ENCODE measurements at places on chromosomes 1 and 21.

- no peak for DNase-seq
Measured at GRCh38 chr1:15573477-15573876, 11.4 kb downstream of the AGMAT start.

DNA sequence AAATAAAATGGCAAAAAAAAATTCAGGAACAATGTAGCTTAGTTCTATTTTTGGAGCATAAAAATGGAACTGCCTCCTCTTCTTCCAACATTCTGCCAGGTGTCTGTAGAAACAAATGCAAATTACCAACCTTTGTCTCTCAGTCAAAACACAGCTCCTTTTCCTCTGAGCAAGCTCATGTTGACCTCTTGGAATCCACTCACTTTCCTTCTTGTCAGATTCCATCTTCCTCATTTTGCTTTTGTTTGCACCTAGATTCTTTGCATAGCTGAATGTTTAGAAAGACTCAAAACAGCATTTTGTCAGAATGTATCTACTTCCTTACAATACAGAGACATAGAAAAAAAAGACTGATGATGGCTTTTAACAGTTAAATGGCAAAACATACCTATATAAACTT lies 178.2 kb downstream of the ADGRL2 start:
- no peak for DNase-seq

DNA sequence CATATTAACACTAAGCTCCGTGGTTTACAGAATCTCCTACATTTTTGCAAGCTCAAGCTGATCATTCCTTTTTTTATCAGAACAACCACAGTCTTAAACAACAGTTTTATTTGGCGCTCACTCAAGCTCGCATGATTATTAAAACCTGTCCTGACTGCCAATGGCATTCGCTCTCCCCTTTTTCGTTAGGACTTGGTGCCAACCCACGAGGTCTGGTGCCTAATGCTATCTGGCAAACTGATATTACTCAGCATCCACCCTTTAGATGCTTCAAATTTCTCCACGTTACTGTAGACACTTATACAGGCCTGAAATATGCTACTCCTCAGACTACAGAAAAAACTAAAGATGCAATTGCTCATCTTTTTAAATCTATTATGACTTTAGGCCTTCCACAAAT lies 23.0 kb upstream of the ITLN1 start:
- DNase-seq = no peak

GRCh38 chr1:147539122-147539575 lies 2.2 kb upstream of the BCL9 start:
- peak; percentile 87 for DNase-seq

DNA sequence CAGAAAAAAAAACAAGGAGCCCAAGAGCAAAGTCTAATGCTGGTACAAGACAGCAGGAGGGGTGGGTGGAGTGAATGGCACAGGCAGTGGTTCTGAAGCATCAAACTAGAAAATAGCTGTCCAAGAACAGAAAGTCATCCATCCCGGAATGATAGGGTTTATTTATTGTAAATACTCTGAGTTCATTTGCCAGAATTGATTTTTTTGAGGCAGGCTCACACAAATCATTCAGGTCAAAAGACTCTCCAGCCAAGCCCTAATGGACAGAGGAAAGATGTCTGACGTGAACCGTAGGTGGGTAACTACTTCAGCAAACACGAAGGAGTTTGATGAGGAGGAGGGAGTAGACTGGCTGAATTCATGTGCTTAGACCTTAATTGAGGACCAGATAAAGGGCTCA lies 13.8 kb upstream of the DISP1 start:
- DNase-seq = no peak

DNA sequence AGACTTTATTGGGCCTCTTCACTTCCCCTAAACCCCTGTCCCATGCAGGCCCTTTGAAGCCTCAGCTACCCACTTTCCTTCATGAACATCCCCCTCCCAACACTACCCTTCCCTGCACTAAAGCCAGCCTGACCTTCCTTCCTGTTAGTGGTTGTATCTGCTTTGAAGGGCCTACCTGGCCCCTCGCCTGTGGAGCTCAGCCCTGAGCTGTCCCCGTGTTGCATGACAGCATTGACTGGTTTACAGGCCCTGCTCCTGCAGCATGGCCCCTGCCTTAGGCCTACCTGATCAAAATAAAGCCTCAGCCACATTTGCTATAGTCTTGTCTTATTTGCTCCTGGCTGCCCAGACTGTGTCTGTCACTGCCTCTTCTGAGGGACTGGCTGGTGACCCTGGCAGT lies 5.5 kb downstream of the GSTM4 start:
- DNase-seq = no peak

DNA sequence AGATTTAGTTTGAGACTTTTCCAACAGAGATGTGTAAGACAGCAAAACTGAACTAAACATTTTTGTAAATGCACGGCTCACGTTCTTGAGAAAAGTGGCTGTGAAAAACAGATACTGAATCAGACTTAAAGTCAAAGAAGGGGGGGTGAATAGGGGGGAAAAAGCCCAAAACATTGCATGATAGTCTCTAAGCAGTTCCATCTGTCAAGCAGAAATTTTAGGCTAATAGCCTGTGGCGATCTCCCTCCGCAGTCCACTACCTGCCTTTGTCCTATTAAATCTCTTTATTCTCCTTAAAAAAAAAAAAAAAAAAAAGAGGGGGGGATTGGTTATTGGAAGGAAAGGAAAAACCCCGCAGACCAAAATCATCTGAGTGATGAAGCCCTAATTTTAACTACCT lies 217.6 kb upstream of the NFIA start:
- no peak for DNase-seq

DNA sequence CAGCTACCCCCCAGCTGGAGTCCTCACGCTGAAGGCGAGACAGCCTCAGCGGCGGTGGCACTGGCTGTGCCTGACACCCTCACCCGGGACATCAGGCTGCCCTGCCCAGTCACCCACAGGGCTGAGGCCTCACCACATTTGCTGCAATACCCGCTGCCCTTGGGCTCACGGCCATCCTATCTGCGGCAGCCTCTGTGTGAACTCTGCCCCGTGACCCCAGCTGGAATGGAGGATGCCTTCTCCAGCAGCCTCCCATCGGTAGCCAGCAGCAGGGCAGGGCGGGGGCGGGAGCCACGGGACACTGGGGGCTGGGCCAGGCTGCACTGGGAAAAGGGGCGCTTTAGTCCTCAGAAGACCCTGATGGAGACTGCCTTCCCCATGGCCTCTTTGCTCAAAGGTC lies 112.4 kb upstream of the ZBTB40 start:
- DNase-seq = no peak

GRCh38 chr21:44712203-44713028 lies 1.0 kb upstream of the TSPEAR start:
- no peak for DNase-seq

DNA sequence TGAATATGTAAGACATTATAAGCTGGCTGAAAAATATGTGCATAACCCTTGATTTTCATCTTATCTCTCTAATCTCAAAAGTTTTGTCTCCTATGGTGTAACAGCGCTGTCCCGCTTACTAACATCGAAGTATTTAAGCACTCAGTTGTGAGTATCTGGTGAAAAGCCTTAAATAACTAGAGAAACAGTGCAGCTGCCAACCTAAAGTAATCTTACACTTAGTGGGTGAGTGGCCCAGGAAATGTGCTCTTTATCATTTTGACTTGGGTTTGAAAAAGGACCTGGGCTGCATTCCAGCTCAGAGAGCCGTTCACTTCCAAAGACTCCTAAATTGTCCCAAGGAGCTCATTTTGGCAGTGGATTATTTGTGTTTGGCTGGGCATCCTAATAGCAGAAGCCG lies 225.9 kb downstream of the SPATA17 start:
- DNase-seq = no peak

- DNase-seq = no peak
Measured at GRCh38 chr21:44449473-44450363, 5.6 kb upstream of the LRRC3 start.

- DNase-seq = no peak
Measured at GRCh38 chr1:103326595-103326994, 198.9 kb upstream of the RNPC3 start.

GRCh38 chr1:17308593-17308992 lies 596 bp downstream of the PADI4 start:
- no peak for DNase-seq

DNA sequence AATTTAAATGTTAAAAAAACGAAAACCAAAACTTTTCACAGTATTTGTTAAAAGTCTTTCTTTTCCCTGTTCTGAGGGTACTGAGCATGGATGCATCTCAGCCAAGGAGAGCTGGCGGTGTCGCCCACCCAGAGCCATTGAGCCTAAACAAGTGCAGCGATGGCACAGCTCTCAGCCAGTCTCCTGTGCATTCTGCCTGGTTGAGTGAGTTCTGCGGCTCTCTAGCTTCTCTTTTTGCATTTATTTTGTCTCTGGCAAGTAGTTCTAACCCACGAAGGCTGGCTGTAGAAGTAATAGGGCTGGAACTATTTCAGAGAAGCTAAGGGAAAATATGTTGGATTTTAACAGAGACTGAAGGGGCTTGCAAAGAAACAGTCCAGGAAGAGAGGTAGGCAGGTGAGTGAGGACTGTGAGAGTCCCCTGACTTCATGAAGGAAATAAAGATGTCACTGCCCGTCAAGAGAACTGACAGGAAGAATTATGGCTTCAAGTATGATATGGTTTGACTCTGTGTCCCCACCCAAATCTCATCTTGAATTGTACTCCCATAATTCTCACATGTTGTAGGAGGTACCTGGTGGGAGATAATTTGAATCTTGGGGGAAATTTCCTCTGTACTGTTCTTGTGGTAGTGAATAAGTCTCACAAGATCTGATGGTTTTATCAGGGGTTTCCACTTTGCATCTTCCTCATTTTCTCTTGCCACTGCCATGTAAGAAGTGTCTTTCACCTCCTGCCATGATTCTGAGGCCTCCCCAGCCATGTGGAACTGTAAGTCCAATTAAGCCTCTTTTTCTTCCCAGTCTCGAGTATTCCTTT lies 35.7 kb upstream of the LIN9 start:
- no peak for DNase-seq

DNA sequence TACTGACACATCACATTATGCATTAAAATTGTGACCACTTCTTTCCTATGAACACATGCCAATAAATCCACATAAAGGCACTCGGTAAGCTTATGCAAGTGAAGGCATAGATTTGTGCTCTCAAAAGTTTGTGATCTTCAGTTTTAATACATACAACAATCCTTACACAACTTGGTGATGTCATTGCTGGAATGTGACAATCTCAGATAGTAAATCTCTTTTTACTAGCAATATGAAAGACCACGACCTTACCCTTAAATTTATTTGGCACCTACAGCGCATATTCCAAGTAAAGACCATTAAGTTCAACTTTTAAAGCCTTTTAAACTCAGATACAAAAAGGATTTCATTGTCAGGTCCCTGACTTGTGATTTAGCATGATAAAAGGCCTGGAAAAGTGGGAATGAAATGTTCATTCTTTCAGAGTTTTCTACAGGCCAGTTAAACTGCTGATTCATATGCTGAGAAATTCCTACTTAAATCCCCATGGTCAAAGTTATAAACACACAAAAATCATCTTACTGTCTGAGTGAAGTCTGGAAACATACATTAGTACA lies 157.4 kb downstream of the SIPA1L2 start:
- peak; percentile 41 for DNase-seq

GRCh38 chr1:175137369-175137768 lies 55.2 kb downstream of the KIAA0040 start:
- no peak for DNase-seq

- peak; percentile 82 for DNase-seq
Measured at GRCh38 chr1:39268112-39268581, 63.7 kb downstream of the MACF1 start.

GRCh38 chr1:9807541-9807940 lies 16.2 kb downstream of the CLSTN1 start:
- DNase-seq = no peak
